ENCODE measurements at places on chromosomes 6 and 20. TPM values are rescaled to one million over a fixed set of nuclear protein-coding genes. Genes with fewer than 3 reads are reported as not detected.

Gene GLP1R
- not detected for total RNA-seq

Gene ARFGEF3
- total RNA-seq = 0.67 TPM

Gene NFATC2
- total RNA-seq = 5.7 TPM

Gene CALHM6
- total RNA-seq = 7.6 TPM

Gene SPATS1
- not detected for total RNA-seq

GRCh38 chr6:6942091-6942490 lies 165.7 kb upstream of the RREB1 start:
- no peak overlapping the region for H3K4me3 ChIP-seq
- H3K27me3 ChIP-seq = no peaks in the 10 kb centered on the region
- no peaks in the 10 kb centered on the region for H3K36me3 ChIP-seq
- H3K4me1 ChIP-seq = no peaks in the 10 kb centered on the region

- peak; percentile 74 for DNase-seq
- H3K4me3 ChIP-seq = no peak overlapping the region
- H3K27me3 ChIP-seq = no peaks in the 10 kb centered on the region
- no peak overlapping the region for H3K27ac ChIP-seq
These were observed 4.8 kb upstream of the SOX4 start for GRCh38 chr6:21588481-21589351.

DNA sequence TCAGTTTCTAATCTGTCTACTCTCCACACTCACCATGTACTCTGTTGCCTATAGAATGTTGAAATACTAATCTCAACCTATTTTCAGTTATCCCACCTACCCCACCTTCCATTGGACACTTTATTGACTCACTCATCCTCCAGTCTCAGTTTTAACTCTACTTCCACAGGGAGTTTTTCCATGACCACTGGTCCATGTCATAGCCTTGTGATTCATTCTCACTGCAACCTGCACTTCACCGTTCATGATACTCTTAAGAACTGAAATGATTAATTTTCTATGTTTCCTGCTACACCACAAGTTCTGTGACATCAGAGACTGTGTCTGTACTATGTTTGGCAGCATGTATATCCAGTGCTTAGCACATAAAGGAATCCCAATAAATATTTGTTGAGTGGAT lies 122.8 kb upstream of the HSF2 start:
- no peak for DNase-seq
- no peaks in the 10 kb centered on the region for H3K36me3 ChIP-seq
- no peaks in the 10 kb centered on the region for H3K27me3 ChIP-seq
- H3K27ac ChIP-seq = no peak overlapping the region
- H3K4me1 ChIP-seq = no peaks in the 10 kb centered on the region

Gene RPS10
- 2,202 TPM for total RNA-seq

Gene TAAR2
- not detected for total RNA-seq

DNA sequence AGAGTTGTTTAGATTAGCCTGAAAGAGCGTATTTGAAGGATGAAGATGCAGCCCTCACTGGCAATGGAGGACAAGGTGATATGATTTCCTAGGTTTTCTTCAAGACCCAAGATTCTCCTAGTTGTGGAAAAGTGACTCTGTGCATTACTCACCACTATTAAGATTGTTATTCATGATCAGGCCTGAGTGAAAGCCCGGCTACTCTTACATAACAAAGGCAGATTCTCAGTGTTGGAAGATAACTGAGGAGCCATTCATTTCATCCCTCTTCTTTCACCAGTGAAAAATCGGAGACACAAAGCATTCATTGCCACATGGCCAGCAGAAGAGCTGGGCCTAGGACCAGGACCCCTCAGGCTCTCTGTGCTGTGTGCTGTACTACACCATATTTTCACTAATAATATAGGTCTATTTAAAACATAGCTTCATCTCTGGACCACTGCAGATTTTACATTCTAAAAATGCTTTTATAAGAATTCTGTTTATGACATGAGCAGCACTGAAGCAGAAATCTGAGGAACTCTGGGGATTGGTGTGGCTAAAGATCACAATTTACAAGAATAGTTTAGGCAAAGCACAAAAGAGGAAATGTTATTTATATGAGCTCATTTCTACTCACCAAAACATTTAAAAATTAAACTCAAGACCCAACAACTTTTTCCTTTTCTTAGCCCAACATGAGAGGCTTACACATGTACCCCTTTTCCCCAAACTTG lies 181.9 kb upstream of the CCN2 start:
- no peak for DNase-seq
- H3K4me1 ChIP-seq = no peaks in the 10 kb centered on the region
- H3K4me3 ChIP-seq = no peak overlapping the region
- no peaks in the 10 kb centered on the region for H3K27me3 ChIP-seq
- H3K27ac ChIP-seq = no peak overlapping the region

GRCh38 chr6:3518356-3519190 lies 61.7 kb upstream of the SLC22A23 start:
- DNase-seq = peak; percentile 62
- H3K27ac ChIP-seq = no peak overlapping the region
- no peak overlapping the region for H3K4me3 ChIP-seq
- no peaks in the 10 kb centered on the region for H3K36me3 ChIP-seq

DNA sequence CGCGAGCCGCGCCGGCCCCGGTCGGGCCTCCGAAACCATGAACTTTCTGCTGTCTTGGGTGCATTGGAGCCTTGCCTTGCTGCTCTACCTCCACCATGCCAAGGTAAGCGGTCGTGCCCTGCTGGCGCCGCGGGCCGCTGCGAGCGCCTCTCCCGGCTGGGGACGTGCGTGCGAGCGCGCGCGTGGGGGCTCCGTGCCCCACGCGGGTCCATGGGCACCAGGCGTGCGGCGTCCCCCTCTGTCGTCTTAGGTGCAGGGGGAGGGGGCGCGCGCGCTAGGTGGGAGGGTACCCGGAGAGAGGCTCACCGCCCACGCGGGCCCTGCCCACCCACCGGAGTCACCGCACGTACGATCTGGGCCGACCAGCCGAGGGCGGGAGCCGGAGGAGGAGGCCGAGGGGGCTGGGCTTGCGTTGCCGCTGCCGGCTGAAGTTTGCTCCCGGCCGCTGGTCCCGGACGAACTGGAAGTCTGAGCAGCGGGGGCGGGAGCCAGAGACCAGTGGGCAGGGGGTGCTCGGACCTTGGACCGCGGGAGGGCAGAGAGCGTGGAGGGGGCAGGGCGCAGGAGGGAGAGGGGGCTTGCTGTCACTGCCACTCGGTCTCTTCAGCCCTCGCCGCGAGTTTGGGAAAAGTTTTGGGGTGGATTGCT lies 1.3 kb downstream of the VEGFA start:
- no peaks in the 10 kb centered on the region for H3K27me3 ChIP-seq
- peaks cover 45% of the 10 kb centered on the region for H3K4me1 ChIP-seq

DNA sequence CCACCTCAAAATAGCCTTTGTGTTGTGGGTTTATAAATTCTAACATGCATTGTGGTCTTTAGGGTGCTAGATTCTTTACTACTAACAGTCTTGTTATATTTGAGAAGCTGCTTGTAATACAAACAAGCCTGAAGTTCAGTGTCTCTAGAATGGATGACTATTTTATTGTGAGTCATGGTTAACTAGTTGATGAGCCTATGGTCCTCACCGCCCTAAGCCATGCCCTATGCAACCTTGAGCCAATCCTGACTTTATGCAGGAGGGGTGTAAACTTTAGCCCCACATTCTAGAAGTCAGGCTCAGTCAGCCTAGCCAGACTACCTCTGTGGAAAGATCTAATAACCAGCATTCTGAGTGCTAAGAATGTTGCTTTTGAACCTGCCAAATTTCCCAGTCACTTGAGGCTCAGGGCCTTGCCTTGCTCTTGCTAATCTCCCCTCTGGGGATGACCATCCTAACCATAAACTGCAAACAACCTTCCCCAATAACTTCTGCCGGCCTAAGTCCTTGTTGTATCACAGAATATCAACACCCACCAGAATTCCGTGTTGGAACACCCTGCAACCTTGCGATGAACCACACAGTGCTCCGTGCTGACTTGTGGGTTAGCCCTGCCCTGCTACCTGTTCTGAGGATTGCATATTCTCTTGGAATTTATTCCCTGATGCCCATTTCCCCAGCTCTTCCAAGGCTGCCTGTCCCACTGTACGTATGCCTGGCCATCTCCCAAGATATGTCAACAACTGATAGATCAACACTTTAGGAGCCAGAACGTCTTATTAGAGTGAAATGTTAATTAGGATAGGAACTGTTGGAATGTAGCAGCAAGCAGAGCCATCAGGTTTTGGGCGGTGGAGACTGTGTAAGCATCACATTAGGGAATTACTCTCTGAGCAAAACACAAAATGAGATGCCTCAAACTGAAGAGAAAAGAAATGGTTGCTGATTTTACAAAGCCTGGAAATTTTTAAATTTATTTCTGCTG lies 71.7 kb upstream of the CEP85L start:
- H3K4me1 ChIP-seq = no peaks in the 10 kb centered on the region
- H3K27me3 ChIP-seq = no peaks in the 10 kb centered on the region
- H3K27ac ChIP-seq = no peak overlapping the region
- H3K36me3 ChIP-seq = no peaks in the 10 kb centered on the region
- DNase-seq = no peak

- H3K4me3 ChIP-seq = no peak overlapping the region
- H3K36me3 ChIP-seq = no peaks in the 10 kb centered on the region
- peak; percentile 95 for DNase-seq
- no peaks in the 10 kb centered on the region for H3K27me3 ChIP-seq
These were observed 129.8 kb downstream of the PREX1 start for GRCh38 chr20:48697845-48698491.

Gene METTL24
- 3.3 TPM for total RNA-seq

Gene PRICKLE4
- 0.28 TPM for total RNA-seq

Gene ENPP4
- total RNA-seq = 2.2 TPM

DNA sequence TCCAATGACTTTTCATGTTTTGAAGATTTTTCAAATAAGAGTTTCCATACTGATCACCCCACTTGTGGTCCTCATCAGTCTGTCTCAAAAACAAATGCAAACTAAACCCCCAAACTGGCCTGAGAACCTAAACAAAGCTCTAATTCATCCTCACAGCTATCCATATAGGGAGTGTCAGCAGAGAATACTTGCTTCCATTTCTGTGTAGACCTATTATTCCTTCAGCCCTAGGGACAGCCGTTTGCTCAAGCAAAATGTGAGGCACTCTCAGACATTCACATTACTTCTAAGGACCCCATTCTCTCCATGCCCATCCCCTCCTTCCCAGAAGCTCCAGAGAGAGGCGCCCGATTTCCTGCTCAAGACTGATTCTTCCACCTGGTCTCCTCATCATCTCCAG lies 24.6 kb downstream of the DNAAF9 start:
- peaks cover 3% of the 10 kb centered on the region for H3K36me3 ChIP-seq
- H3K4me1 ChIP-seq = peaks cover 11% of the 10 kb centered on the region
- DNase-seq = no peak
- H3K27ac ChIP-seq = no peak overlapping the region

- no peak overlapping the region for H3K4me3 ChIP-seq
- DNase-seq = no peak
- H3K27ac ChIP-seq = no peak overlapping the region
- no peaks in the 10 kb centered on the region for H3K4me1 ChIP-seq
These were observed 38.8 kb downstream of the WASF1 start for GRCh38 chr6:110140650-110141049.

DNA sequence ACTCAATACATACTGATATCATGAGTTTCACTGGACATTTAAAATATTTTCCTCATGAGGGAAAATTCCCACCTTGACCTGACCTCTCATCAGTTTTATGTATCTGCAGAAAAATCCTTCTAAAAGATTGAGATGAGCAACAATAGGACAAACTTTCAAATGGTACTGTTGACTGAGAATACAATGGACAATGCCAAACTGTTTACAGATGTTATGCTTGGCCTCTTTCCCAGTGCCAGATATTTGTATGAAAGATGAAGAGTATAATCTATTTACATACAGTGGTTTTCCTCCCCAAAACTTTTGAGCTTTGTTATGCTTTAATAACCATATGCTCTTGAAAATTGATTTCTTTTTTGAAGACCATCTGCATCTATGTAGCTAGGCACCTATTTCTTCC lies 245.1 kb upstream of the RSPO3 start:
- no peaks in the 10 kb centered on the region for H3K4me1 ChIP-seq
- no peak for DNase-seq
- no peak overlapping the region for H3K27ac ChIP-seq

GRCh38 chr6:2986722-2987221 lies 12.9 kb upstream of the NQO2 start:
- H3K27ac ChIP-seq = peak overlapping the region; percentile 69
- peaks cover 9% of the 10 kb centered on the region for H3K4me1 ChIP-seq
- DNase-seq = no peak
- H3K4me3 ChIP-seq = no peak overlapping the region
- H3K27me3 ChIP-seq = no peaks in the 10 kb centered on the region
- H3K36me3 ChIP-seq = no peaks in the 10 kb centered on the region

Gene TTK
- 2.3 TPM for total RNA-seq

Gene RWDD2A
- 7.7 TPM for total RNA-seq

DNA sequence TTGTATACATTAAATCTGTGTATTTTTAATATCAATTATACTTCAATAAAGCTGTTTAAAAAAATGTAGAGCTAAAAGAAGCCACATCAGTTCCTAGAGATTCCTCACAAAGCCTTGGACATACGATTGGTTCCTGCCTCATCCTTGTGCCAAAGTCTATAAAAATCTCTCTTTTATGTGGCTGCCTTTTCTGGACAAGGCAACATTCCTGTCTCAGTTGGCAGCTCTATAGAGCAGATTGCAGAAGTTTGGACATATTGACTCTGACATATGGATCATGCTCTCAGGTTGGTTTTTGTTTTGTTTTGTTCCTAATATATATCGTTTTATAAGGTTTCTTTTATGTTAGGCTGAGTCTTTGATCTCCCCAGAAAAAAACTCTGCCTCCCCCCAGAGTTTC lies 148.9 kb downstream of the MAFB start:
- DNase-seq = no peak
- no peaks in the 10 kb centered on the region for H3K4me1 ChIP-seq
- no peaks in the 10 kb centered on the region for H3K36me3 ChIP-seq
- no peaks in the 10 kb centered on the region for H3K27me3 ChIP-seq
- H3K27ac ChIP-seq = no peak overlapping the region
- H3K4me3 ChIP-seq = no peak overlapping the region

- no peaks in the 10 kb centered on the region for H3K27me3 ChIP-seq
- H3K4me3 ChIP-seq = no peak overlapping the region
- no peaks in the 10 kb centered on the region for H3K36me3 ChIP-seq
- no peak for DNase-seq
- H3K4me1 ChIP-seq = no peaks in the 10 kb centered on the region
These were observed 216.9 kb downstream of the GMDS start for GRCh38 chr6:2028457-2029038.

- DNase-seq = no peak
- no peaks in the 10 kb centered on the region for H3K4me1 ChIP-seq
- H3K36me3 ChIP-seq = no peaks in the 10 kb centered on the region
- no peak overlapping the region for H3K27ac ChIP-seq
- H3K4me3 ChIP-seq = no peak overlapping the region
- H3K27me3 ChIP-seq = no peaks in the 10 kb centered on the region
These were observed 228.1 kb downstream of the TMEM200A start for GRCh38 chr6:130593948-130594347.

All from adrenal gland (tissue), 19 donors.